ENCODE measurements at places on chromosomes 11 and 22. TPM values are rescaled to one million over a fixed set of nuclear protein-coding genes. Genes with fewer than 3 reads are reported as not detected.

- no peak for DNase-seq
- no peak overlapping the region for H3K4me3 ChIP-seq
- H3K27ac ChIP-seq, result no peak overlapping the region
- H3K4me1 ChIP-seq, result peaks cover 12% of the 10 kb centered on the region
- no peaks in the 10 kb centered on the region for H3K27me3 ChIP-seq
- no peaks in the 10 kb centered on the region for H3K36me3 ChIP-seq
Measured at GRCh38 chr11:271319-271715, 6.9 kb upstream of the NLRP6 start.

GRCh38 chr11:91960770-91961169 is 263.8 kb upstream of the FAT3 start:
- H3K27me3 ChIP-seq, result no peaks in the 10 kb centered on the region
- no peak overlapping the region for H3K27ac ChIP-seq
- DNase-seq, result no peak
- no peaks in the 10 kb centered on the region for H3K4me1 ChIP-seq

DNA sequence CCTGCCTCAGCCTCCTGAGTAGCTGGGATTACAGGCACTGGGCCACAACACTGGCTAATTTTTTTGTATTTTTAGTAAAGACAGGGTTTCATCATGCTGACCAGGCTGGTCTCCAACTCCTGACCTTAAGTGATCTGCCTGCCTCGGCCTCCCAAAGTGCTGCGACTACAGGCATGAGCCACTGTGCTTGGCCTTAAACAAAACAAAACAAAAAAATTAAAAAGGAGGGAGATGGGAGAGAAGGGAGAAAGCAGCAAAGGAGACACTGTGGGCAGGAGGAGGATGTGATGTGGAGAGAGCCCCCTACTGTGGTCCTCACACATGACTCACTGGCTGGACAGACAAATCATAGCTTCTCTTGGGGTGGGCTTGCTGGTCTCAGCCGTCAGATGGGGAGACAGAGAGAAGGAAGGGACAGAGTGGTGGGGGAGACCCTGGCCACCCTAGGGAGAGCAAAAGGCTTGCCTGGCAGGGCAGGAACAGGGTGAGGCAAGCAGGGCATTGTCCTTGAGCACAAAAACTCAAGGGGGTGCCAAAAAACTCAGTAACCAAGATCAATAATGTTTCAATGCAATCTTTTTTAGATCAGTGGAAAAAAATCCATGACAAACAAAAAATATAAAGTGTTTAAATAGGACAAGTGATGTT is 31.6 kb downstream of the TPST2 start:
- H3K36me3 ChIP-seq, result no peaks in the 10 kb centered on the region
- no peak overlapping the region for H3K27ac ChIP-seq
- H3K4me1 ChIP-seq, result no peaks in the 10 kb centered on the region
- no peaks in the 10 kb centered on the region for H3K27me3 ChIP-seq

DNA sequence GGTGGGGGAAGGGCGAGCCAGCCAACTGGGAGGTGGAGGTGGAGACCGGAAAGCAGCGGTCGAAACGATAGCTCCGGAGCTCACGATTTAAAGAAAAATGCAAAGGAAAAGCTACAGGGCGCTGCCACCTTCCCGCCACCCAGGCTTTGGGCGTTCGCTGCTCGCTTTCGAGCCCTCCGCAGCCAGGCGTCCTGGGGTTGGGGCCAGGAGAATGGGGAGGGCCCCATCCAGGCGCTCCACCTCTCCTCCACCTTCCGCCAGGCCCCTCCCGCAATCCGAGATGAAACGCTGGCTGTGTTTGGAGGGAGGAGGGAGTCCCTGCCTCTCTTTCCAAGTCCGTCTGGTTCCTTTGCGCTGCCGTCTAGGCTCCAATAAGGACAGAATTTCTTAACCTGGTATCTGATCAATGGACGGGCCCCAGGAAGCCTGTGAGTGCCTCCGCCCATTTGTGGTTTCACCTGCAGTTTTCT is 483 bp upstream of the ABTB2 start:
- peaks cover 8% of the 10 kb centered on the region for H3K27me3 ChIP-seq
- H3K4me3 ChIP-seq, result peak overlapping the region; percentile 51
- H3K36me3 ChIP-seq, result no peaks in the 10 kb centered on the region
- H3K27ac ChIP-seq, result no peak overlapping the region
- DNase-seq, result peak; percentile 67

DNA sequence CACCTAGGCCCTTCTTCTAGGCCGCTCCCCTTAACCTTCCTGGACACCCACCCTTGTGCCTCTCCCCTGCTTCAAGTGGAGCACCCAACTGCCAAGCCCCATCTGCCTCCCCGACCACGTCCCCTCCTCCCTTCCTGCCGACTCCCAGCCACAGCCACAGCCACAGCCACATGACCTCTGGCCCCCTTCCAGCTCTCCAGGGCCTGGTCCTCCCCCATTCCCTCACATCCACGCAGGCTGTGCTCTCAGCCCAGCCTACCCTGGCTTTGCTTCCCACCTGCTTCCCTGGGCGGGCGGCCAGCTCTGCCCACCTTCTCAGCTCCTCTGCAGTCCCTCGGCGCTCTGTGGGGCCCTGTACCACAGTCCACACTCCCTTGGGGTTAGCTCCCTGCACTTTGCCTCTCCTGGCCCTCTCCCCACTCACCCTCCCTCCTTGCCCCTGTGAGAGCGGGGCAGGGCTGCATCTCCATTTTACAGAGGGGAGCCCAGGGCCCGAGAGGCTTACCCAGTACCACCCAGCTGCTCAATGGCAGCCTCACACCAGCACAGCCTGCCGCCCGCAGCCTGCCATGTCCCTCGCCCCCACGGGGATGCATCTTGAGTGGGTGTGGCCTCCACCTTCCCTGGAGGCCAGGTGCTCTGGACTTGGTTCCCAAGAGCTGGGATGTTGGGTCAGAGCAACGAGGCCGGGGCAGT is 20.3 kb downstream of the PARVG start:
- H3K36me3 ChIP-seq, result no peaks in the 10 kb centered on the region
- H3K27ac ChIP-seq, result no peak overlapping the region
- no peaks in the 10 kb centered on the region for H3K4me1 ChIP-seq
- no peak overlapping the region for H3K4me3 ChIP-seq
- peaks cover 3% of the 10 kb centered on the region for H3K27me3 ChIP-seq

PKNOX2 gene
- 15.1 TPM for total RNA-seq

THY1 gene
- 2.5 TPM for total RNA-seq

DNA sequence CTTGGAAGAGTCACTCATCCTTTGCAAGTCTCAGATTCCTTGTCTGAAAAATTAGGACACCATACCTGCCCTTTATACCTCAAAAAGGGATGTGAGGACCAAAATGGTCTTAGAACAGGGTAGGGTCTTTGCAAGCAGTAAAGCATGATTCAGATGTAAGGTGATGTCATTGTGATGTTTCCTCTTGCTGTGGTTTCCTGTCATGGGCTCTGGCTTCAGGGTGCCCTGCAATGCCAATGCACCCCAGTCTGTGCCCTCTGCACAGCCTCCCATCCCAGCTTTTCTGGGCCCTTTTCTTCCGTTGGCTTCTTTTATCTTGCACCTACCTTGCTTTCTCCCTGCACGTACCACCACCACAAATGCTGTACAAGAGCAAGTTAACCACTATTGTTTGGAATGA is 87.8 kb upstream of the NNMT start:
- DNase-seq, result no peak
- no peaks in the 10 kb centered on the region for H3K27me3 ChIP-seq
- H3K4me3 ChIP-seq, result no peak overlapping the region
- no peaks in the 10 kb centered on the region for H3K36me3 ChIP-seq

DNA sequence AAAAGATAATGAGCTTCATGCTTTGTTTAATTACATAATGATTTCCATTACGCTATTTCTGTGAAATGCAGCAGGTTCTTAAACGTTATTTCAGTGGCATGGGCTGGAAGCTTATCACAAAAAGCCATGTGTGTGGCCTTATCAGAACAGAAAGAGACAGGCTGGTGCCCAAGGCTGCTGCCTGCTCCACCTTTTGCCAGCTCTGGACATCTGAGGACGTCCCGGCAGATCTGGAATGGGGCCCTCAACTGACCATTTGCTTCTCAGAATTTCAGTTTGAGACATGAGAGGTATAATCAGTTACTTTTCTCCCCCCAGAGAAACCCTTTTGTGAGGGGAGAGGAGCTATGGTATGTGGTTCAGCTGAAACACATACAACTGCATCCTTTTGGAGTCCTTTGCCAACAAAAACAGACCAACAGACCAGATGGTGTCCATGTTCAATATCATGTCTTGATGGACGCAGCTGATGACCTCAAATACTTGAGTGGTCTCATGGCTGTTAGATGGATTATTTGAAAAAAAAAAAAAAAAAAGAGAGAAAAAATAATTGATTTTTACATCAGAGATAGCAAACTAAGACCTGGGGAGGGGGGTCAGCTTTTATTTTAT is 8.6 kb downstream of the CDPF1 start:
- no peak overlapping the region for H3K27ac ChIP-seq
- DNase-seq, result no peak
- no peak overlapping the region for H3K4me3 ChIP-seq
- no peaks in the 10 kb centered on the region for H3K27me3 ChIP-seq
- H3K36me3 ChIP-seq, result 0 out of 2 replicates have a peak, but pooled peaks cover 2% of the 10 kb centered on the region

GRCh38 chr11:3799873-3800272 is 2.5 kb upstream of the NUP98 start:
- H3K36me3 ChIP-seq, result peaks cover 9% of the 10 kb centered on the region
- no peak overlapping the region for H3K4me3 ChIP-seq
- no peak overlapping the region for H3K27ac ChIP-seq

GRCh38 chr11:114158886-114159285 is 99.4 kb downstream of the ZBTB16 start:
- H3K36me3 ChIP-seq, result no peaks in the 10 kb centered on the region
- H3K4me1 ChIP-seq, result peaks cover 10% of the 10 kb centered on the region
- H3K4me3 ChIP-seq, result no peak overlapping the region
- no peaks in the 10 kb centered on the region for H3K27me3 ChIP-seq
- no peak for DNase-seq
- no peak overlapping the region for H3K27ac ChIP-seq

TRIM51 gene
- not detected for total RNA-seq

- DNase-seq, result no peak
- no peak overlapping the region for H3K4me3 ChIP-seq
- H3K27ac ChIP-seq, result peak overlapping the region; percentile 100
- H3K4me1 ChIP-seq, result peaks cover 48% of the 10 kb centered on the region
- H3K27me3 ChIP-seq, result no peaks in the 10 kb centered on the region
Measured at GRCh38 chr11:128928400-128928799, 14.3 kb downstream of the TP53AIP1 start.

DNA sequence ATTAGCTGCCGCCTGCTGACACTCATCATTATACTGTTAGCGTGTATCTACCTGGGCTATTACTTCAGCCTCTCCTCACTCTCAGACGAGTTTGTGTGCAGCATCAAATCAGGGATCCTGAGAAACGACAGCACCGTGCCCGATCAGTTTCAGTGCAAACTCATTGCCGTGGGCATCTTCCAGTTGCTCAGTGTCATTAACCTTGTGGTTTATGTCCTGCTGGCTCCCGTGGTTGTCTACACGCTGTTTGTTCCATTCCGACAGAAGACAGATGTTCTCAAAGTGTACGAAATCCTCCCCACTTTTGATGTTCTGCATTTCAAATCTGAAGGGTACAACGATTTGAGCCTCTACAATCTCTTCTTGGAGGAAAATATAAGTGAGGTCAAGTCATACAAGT is 51.1 kb downstream of the PANX1 start:
- peak overlapping the region; percentile 39 for H3K27ac ChIP-seq
- peaks cover 9% of the 10 kb centered on the region for H3K36me3 ChIP-seq

- H3K36me3 ChIP-seq, result no peaks in the 10 kb centered on the region
- H3K4me1 ChIP-seq, result peaks cover 2% of the 10 kb centered on the region
- no peak overlapping the region for H3K27ac ChIP-seq
- DNase-seq, result no peak
Measured at GRCh38 chr11:72520815-72521214, 86.5 kb upstream of the CLPB start.

DNA sequence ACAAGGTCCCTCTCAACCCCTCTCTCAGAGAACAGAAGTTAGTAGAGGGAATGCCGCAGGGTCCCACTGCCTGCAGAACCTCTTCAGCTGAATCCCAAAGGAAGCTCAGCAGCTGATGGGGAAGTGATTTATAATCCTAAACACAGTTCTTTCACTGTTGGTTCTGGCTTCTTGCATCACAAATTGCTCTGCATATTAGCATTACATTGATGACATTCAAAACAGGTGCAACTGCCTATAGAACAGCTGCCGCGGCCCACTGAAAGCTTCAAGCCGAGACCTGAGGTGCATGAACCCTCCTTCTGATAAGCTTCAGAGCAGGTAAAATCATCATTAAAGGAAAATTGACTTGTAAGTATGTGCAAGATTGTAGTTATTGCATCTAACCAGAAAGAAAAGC is 75.2 kb upstream of the KIRREL3 start:
- peaks cover 22% of the 10 kb centered on the region for H3K4me1 ChIP-seq
- no peak overlapping the region for H3K27ac ChIP-seq
- H3K4me3 ChIP-seq, result no peak overlapping the region
- peak; percentile 61 for DNase-seq
- no peaks in the 10 kb centered on the region for H3K27me3 ChIP-seq

DNA sequence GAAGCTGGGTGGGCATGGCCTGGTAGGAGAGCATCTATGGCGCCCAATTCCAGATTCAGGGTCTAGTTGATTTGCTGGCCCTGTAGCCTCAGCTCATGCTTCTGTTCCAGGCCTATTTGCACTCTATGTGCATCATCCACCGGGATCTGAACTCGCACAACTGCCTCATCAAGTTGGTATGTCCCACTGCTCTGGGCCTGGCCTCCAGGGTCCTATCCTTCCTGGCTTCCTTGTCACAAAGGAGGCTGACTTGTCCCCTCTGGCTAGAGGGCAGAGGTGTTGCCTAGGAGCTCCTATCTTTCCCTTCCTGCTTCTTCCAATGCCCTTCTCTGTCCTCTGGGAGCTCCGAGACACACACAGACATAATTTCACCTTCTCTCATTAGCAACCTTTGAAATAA is 21.3 kb downstream of the PIK3IP1 start:
- H3K36me3 ChIP-seq, result peaks cover 19% of the 10 kb centered on the region
- H3K27ac ChIP-seq, result no peak overlapping the region
- DNase-seq, result no peak
- no peak overlapping the region for H3K4me3 ChIP-seq
- H3K4me1 ChIP-seq, result no peaks in the 10 kb centered on the region

IGSF9B gene
- not detected for total RNA-seq

DNA sequence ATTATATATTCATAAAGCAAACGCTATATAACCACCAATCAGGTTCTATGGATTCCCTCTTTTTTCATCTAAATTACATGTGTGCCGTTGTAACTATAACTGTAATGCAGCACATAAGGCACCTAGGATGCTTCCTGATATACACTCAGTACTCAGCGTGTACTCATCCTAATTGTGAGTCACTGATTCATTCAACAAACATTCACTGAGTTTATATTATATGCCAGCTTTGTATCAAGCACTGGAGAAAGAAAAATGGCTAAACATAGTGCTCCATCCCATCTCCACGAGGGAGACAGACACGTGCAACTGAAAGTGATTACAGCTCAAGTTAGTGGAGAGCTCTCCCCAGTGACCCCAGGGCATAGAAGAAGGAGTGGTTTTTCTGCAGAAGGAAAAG is 49.9 kb upstream of the SYN3 start:
- no peak overlapping the region for H3K27ac ChIP-seq
- H3K4me3 ChIP-seq, result no peak overlapping the region
- DNase-seq, result no peak

TP53AIP1 gene
- total RNA-seq, result 0.03 TPM

DNA sequence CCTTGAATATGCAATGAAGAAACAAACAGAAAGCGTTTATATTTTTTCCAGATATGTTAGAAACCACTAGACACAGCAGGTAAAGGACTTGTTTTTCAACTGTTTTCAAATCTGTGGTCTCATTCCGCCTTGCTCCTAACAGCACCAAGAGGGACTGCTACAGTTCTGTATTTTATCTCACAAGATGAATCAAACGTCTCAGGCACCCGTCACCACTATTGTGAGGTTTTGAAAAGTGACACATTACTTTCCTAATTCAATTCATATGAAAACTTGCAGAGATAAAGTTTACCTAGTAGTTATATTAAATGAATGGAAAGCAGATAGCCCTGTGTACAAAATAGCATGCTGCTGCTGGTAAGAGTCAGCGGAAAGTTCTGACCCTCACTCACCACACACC is 386.3 kb downstream of the ETS1 start:
- no peak overlapping the region for H3K27ac ChIP-seq
- H3K4me1 ChIP-seq, result no peaks in the 10 kb centered on the region
- no peaks in the 10 kb centered on the region for H3K27me3 ChIP-seq
- no peak for DNase-seq

All from SJCRH30 (cell line).